ENCODE measurements at places on chromosomes 4 and X. TPM values are rescaled to one million over a fixed set of nuclear protein-coding genes. Genes with fewer than 3 reads are reported as not detected.

DGAT2L6 gene
- not detected for total RNA-seq

- DNase-seq, result no peak
Measured at GRCh38 chrX:66408507-66408906, 230.4 kb downstream of the EDA2R start.

DNA sequence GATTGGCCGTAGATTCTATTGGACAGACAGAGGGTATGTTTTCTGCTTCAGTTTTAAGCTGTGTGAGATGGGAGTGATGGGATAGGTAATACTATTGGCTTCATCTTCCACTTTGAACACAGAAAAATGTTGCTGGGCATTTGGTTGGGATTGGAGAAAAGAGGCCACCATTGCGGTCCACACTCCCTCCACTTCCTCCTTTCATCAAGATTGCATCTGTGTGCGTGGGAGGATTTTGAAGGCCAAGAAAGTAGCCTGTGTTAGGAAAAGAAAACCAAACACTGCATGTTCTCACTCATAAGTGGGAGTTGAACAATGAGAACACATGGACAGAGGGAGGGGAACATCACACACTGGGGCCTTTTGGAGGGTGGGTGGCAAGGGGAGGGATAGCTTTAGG is 56.4 kb downstream of the EGF start:
- DNase-seq, result no peak

TMEM33 gene
- 68.3 TPM for total RNA-seq

TCEAL6 gene
- not detected for total RNA-seq

GRCh38 chr4:120065974-120066516 is 603 bp downstream of the MAD2L1 start:
- no peak for DNase-seq

GRCh38 chrX:118978451-118978850 is 4.0 kb downstream of the LONRF3 start:
- no peak for DNase-seq

- DNase-seq, result no peak
Measured at GRCh38 chr4:104424989-104425388, 69.7 kb downstream of the CXXC4 start.

DNA sequence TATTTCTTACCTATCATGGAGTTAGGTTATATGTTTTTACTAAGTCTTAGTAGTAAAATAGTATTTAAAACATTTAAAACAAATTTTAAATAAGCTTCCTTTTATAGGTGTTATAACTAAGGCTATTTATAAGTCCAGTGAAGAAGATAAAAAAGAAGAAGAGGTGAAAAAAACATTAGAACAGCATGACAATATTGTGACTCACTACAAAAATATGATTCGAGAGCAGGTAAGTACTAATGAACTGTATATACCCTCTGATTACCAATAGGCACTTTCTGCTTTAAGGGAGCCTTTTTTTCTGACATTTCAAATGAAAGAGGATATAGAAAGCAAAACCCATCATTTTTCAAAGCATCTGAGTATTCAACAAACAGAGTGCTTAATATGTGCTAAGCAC is 76.6 kb downstream of the USO1 start:
- no peak for DNase-seq

SPARCL1 gene
- total RNA-seq, result not detected

GRCh38 chrX:136778916-136779315 is 1.8 kb downstream of the ARHGEF6 start:
- no peak for DNase-seq

- DNase-seq, result no peak
Measured at GRCh38 chr4:61984260-61984909, 784.3 kb downstream of the ADGRL3 start.

- no peak for DNase-seq
Measured at GRCh38 chrX:155068165-155068564, 2.8 kb downstream of the CMC4 start.

PUDP gene
- 30.6 TPM for total RNA-seq

DNA sequence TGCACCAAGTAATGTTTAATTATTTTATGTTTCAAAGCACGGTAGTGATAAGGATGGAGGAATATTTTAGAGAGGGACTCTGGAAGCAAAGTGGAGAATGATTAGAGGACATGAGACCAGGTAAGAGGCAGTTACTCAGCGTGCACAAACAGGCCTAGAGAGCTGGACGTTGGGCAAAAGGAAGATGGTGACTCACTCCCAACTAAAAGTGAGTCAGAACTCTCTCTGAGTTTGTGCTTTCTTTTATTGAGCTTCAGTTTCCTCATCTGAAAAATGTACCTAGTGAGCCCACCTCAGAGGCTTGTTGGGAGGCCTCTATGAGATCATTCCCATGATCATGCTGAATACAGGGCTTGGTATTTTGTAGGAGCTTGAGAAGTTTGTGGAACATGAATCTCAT is 1.6 kb upstream of the ZC4H2 start:
- DNase-seq, result no peak

DNA sequence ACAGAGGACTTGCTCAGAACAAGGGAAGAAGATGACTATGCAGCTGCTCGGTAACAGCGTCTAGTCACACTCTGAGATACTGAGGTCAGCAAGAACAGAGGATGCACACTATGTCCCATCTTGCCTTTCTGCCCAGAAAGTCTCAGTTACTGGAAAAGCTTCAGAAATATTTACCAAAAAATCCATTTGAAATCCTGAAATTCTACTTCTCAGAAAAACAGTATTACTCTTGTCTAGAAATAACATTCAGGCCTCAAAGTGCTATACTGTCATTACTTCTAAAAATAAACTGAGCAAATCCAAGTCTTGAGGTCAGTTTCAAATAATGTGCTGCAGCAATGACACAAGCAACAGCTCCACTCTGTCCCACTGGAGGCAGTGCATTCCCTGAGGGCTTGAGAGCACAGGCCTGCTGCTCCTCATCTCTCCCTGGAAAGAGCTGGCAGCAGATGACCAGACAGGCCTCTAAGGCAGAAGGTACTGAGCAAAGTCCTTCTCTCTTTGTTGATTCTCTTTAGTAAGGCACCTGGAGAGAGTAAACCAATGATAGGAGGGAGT is 76.9 kb downstream of the CAMK2D start:
- DNase-seq, result no peak
